ENCODE measurements at places on chromosomes 12 and 14. TPM values are rescaled to one million over a fixed set of nuclear protein-coding genes. Genes with fewer than 3 reads are reported as not detected.

DNA sequence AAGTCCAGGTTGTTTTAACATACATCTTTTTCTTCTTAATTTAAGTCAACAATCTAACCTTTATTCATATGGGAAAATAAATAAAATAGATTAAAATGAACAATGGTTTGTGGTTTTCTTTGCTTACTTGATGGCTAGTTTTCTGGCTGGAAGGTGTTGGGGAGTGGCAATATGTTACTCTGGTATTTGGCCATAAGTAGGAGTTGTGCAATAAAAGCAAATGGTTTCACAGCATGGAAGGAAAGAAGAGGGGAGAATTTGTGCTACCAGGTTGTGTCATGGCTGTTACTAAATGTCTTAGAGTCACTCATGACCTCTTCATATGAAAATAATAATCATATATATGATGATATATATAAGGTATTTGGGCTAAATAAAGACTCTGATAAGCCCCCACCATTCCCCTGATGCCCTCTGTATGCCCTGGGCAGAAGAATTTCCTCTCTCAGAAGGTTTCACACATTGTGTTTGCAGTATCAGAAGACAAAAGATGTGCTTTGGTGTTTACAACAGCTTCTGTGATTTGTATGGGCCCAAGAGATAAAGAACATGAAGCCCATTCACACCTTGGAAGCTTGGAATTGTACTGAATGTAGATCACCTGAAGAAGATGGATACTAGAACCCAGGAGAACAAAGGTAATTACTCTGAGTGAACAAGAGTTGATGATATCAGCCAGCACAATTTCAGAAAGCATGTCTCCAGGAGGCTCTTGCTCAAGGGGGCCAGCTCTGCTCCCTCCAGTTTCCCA is 160.9 kb downstream of the ALG10B start:
- no peak for DNase-seq

- no peak for DNase-seq
Measured at GRCh38 chr14:81562818-81563217, 29.2 kb upstream of the SEL1L start.

Gene KRT7
- total RNA-seq, result not detected

- no peak for DNase-seq
Measured at GRCh38 chr12:94586589-94587259, 63.6 kb downstream of the TMCC3 start.

Gene TAS2R46
- total RNA-seq, result 1.9 TPM

Gene HPD
- total RNA-seq, result not detected

Gene COA8
- total RNA-seq, result 29.1 TPM

DNA sequence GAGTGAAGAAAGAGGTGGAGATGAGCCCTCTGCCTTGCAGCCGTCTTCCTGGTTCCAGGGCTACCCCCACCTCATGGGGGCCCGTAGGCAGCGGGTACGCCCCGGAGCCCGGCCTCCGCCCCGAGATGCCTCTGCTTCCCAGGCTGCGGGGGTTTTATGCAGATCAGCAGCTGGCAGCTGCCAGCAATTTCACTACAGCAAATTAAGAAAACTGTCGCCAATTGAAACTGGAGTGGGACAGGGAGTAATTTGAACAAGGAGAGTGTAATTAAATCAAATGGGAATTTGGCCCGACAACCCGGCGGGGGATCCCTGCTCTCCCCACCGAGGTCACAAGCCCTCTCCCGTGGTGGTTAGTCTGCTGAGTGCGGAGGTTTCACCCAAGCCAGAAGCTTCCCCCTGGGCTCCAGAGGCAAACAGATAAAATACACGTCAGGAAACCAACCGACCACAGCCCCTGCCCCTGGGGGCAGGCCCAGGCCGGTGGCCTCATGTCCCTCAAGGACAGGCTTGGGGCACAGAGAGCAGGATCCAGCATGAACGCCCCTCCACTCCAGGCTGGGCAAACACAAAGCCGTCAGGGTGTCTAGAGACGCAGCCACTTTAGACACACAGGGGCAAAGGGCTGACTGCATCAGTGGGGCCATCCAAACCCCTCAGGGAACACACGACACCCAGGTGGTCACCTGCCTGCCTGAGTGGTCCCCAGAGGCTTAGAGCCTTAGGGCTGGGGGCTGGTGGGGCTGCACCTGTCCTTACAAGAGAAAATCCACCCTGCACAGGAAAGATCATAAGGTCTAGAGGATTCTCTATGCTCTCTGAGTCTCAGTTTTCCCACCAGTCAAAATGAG is 53.8 kb downstream of the TESC start:
- DNase-seq, result no peak

- DNase-seq, result no peak
Measured at GRCh38 chr12:55777856-55778255, 34.9 kb downstream of the GDF11 start.

- no peak for DNase-seq
Measured at GRCh38 chr12:132804426-132804861, 24.2 kb downstream of the GOLGA3 start.

DNA sequence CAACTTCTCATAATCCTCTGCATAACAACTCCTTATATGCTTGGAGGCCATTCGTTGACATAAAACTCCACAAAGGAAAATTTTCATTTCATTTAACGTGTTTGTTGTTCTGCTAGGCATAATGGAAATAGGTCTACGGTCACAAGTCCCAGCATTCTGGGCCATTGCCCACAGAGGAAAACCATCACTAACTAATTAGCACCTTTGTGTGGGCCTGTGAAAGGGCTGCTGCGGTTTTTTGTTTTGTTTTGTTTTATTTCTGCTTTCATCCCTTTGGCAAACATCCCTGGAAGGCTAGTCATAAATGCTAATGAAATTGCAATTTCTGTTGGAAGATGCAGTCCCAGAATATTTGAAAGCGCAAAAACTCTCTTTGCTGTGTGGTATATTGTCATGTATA is 180.3 kb downstream of the RMST start:
- no peak for DNase-seq

- no peak for DNase-seq
Measured at GRCh38 chr12:49675137-49675536, 32.1 kb downstream of the FMNL3 start.

DNA sequence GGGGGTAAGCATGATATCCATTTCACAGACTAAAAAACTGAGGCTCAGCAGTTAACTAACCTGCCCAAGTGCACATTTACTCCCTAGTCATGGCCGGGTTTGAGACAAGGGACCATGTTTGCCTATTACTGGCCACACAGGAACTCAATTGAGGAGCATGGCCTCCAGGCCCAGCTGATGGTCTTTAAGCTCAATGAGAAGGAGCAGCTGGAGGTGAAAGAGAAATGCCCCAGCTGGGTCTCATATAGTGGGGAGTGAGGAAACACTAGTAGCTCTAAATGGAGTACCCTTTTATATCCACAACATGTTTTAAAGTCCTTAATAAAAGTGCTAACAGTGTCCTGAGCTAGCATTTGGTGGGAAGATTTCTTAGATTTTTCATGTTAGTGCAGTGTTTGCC is 1.6 kb downstream of the TDP1 start:
- no peak for DNase-seq

Gene GPX2
- not detected for total RNA-seq

Gene PPM1A
- total RNA-seq, result 47.5 TPM

Gene SLC25A29
- total RNA-seq, result 18.5 TPM

DNA sequence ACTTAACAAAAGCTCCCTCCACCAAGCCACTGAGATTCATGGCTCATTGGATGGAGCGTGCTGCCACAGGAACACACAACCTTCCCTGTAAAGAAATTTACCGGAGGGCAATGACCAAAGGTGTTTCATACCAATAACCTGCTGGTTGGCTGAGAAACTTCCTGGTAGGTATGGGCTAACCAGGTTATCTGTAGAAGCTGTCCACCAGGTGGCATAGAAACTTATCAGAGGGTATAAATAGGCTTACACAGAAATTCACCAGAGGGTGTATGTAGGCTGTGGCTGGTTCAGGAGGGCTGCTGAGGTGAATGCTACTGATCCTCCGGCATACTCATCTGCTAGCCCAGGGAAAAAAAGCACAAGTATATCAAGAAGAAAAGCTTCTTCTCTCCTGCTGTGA is 27.1 kb upstream of the MTERF2 start:
- DNase-seq, result no peak

DNA sequence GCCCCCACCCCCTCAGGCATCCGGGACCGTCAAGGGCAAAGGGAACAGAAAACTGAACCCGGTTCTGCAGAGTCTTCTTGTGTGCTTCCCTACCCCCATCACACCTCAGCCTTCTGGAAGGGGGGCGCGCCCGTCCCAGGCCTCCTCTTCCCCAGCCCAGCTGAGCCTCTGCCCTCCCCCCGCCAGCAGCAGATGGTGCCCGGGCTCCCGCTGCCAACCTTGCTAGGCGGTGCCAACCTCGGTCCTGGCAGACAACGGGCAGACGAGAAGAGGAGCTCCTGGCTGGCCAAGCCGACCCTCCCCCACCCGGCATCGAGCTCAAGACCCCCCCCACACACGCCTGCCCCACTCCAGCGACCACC is 8.7 kb downstream of the STAC3 start:
- no peak for DNase-seq

DNA sequence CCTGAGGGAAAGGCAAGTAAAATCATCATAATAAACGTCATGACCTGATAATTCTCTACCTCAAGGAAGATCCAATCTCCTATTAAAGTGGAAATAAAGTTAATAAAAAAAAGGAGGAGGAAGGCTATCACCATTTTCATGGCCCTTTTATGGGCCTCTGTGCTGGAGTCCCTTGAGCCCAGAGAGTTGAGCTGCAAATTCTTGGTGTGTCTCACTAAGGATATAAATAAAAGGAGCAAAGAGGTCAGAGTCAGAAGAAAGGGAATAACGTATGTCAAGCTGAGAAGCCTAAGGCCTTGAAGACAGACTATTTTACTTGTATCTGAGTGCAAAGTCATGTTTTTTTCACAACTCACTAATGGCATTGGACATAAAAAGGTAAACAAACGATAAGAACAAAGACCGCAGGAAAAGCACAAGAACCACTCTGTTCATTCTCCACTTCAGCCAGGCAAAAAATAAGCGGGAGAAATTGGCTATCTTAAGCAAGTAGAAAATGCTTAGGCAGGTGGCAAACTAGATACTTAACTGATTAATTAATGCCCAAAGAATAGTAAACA is 12.0 kb upstream of the SMIM10L1 start:
- no peak for DNase-seq

Gene CLEC4C
- not detected for total RNA-seq

Gene FGF6
- not detected for total RNA-seq

GRCh38 chr14:83706231-83706954 is 1823.6 kb upstream of the FLRT2 start:
- no peak for DNase-seq

Gene OR11H6
- not detected for total RNA-seq

DNA sequence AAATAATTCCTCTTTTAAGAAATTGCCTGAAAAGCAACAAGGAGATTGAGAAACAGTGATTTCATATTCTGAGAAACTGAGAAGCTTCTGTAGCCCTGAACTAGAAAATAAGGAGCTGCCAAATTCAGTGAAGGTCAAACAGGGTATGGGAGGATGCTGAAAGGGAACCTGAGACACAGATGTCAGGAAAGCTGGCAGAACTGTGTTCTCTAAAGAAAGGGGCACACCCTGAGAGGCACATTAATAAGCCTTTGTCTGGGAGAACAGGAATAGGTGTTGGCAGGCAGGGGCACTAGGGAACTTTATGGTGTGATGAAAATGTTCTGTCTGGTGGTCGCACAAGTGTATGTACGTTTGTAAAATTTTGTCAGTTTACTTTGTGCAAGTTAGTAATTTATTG is 29.6 kb downstream of the VRK1 start:
- no peak for DNase-seq

GRCh38 chr14:103101257-103101962 is 6.9 kb downstream of the EXOC3L4 start:
- DNase-seq, result no peak

DNA sequence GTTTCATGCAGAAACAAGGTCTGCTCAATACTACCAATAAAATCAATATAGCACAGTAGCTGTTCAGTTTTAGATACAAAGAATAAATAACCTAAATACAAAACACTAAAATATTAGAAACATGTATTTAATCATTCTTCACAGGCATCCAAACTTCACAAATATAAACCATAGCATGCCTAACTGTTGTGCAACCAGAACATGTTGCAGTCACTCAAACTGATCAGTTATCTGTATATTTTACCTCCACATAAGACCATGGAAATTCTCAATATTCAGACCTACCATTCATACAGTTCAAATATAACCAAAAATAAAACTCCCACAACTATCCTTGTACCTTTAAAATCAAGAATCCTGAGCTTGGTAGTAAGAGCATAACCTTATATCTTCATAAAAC is 83.1 kb upstream of the PAWR start:
- no peak for DNase-seq

DNA sequence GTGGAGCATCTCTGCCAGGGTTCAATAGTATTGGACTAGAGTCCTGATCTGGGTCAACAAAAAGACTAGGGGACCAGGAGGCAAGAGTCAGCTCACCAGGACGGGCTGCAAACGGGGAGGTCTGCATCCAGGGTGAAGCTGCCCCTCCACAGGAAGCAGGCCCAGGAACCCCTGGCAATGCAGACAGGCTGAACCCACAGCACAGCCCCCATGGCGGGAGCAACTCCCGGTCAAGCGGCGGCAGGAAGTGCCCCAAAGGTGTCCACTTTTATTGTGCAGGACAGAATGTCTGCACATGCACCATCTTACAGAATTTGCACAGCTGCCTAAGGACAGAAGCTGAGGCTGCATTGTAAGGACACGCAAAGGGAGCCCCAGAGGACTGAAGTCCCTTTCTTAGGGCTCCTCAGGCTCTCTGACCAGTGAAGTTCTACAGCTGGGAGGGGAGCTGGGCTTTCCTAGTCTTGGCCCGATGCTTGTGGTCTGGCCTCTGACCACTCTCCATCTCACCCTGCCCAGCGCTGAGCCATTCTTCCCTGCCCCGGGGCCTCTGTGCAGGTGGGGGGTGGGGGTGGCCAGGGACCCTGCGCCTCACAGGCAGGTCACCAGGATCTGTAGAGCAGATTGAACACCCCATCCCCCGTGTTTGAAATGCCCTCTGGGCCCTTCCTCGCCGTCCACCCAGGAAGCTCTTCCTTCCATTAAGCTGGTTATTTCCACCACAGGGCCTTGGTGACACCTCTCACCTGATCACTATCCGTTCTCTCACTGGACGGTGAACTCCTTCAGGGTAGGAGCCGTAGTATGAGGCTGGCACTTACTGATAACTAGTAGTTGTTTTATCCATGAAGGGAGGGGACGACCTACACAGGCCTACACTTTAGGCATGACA is 75.9 kb downstream of the NINJ2 start:
- no peak for DNase-seq

GRCh38 chr12:29201296-29201695 is 52.2 kb downstream of the FAR2 start:
- no peak for DNase-seq

Gene GPRC5D
- not detected for total RNA-seq

DNA sequence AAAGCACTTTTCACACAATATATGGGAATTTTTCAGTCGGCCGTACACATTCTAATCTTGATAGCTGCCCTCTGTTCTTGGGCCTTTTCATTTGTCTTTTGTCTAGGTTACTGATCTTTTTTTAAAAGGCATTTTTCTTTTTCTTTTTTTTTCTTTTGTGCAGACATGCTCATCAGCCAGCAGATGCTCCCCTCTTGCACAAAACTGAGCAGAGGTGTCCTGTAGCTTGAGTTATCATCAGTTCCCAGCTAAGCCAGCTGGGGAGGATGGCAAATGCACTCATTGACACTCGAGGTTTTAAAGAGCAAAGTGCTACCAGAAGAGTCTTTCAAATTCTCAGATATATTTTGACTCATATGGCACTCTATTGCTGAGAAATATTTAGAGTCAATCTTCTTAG is 913.9 kb upstream of the SEL1L start:
- DNase-seq, result no peak

All from naive thymus-derived CD8-positive, alpha-beta T cell (primary cell).